ENCODE measurements at places on chromosomes 11 and 22.

- no peak for DNase-seq
These were observed 290.0 kb upstream of the CHORDC1 start for GRCh38 chr11:90512846-90513245.

DNA sequence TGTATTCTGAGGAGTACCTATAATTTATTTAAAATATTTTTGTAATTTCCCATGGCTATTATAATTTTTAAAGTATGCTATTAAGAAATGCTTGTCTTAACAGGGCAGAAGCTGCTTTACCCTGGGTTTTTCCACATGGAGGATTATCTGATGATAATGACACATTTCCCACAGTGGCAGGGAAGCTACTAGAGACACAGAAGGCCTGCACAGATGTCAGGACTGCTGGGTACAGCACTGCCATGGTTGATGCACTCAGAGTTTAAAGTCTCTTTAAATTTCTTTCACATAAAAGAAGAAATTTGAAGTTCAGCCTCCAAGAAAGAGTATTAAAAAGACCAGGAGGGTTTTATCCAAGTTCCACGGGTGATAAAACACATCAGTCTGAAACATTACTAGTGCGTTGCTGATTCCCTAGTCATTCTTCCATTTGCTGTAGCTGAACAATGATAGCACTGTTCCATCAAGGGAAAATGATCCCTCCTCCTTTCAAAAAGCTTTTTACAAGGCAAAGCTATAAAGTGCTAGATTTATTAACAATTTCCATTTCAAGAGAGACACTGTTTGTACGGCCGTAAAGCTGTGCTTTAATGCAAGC, 363.0 kb downstream of the CNTN5 start:
- DNase-seq = no peak

GRCh38 chr11:17077240-17077519, 287 bp downstream of the RPS13 start:
- DNase-seq = no peak

GRCh38 chr11:113467545-113467944, 7.7 kb downstream of the DRD2 start:
- no peak for DNase-seq
